Activated CD4-positive, alpha-beta T cell treated with anti-CD3 and anti-CD28 coated beads, Interleukin-2, amount 50 U/mL, for 24 hours (primary cell): ENCODE measurements at places on chromosomes 4 and X.

GRCh38 chrX:49186125-49187027, at the start of gene PRICKLE3:
PRICKLE3 (minus strand) TSS chrX:49186373; CDS start chrX:49186297, 76 bp downstream.
- peak; percentile 54 for DNase-seq

GRCh38 chr4:86432559-86433134, 72.8 kb upstream of the MAPK10 start:
- no peak for DNase-seq

- no peak for DNase-seq
These were observed 7.8 kb upstream of the MAP7D3 start for GRCh38 chrX:136258951-136259350.

GRCh38 chr4:40736910-40737309, 12.8 kb upstream of the NSUN7 start:
- no peak for DNase-seq
